ENCODE measurements at places on chromosomes 1 and 21.

DNA sequence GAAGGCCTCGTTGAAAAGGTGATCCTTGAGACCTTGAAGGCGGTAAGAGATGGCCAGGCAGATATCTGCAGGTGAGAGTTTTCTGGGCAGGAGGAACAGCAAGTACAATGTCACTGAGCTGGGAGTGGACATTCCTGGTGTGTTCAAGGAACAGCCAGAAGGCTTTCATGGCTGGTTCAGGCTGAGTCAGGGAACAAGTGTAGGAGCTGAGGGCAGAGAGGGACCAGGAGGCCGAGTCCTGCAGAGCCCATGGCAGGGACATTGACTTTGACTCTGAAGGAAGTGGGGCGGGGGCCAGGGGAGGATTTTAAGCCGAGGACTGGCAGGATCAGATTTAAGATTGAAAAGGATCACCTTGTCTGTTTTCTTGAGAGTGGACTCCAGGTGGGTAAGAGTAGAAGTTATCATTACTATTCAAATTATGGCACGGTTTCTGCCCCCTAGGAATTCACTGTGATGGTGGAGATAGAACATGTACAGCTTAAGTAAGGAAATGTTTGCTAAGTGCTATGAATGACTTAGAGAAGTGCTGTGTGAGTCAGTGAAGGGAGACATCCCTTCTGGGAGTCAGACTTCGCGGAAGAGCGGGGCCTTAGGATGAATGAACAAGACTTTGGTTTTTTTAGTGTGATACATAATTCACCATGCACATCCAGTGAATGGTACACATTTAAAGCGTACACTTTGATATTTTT is 202.3 kb downstream of the KIF26B start:
- no peak for DNase-seq

DNA sequence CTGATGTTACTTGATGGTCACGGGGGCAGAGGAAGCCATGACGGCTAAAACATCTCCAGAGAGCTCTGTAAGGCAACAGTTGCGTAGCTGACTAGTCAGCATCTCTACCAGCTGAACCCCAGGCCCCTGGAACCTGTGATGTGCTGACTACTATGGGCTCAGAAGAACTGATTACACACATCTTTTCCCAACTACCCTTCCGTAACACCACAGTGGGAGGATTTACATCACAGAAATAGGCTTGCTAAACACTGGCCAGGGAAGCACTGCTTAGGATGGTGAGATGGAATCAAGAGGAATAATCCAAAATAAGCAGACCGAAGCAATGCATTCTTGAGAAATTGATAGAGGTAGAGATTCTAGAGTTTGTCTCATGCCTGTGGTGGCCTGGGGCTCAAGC is 122.5 kb downstream of the SMYD2 start:
- DNase-seq, result no peak

DNA sequence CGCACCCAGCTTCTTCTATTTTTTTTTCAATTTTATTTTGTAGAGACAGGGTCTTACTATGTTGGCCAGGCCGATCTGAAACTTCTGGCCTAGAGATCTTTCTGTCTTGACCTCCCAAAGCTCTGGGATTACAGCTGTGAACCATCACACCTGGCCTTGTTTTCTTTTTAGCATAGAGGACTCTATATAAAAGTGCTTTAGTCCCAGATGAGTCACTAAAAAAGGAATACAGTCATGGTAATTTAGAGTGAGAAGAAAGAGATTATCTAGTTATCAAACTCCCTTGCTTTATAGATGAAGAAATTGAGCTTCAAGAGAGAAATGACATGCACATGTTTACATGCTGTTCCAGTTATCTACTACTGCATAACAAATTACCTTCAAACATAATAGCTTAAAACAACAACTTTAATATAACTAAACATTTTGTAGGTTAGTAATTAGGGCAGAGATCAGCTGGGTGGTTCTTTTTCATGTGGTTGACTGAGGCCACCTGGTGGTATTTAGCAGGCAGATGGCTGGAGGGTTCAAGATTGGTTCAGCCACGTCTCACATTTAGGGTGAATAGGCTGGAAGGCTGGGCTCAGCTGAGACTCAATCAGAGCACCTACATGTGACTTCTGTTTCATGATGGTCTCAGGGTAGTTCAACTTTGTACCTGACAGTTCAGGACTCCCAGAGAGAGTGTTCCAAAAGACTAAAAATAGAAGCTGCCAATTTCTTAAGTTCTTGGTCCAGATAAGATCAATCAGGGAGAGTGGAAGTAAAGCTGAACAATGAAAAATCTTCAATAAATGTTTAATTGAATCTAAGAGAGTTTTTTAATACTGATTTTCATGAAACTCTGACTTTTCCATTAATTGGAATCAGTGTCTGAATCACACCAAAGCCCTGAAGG is 16.9 kb upstream of the MTF2 start:
- DNase-seq, result peak; percentile 44

GRCh38 chr1:2313651-2314261 is 77.6 kb downstream of the MORN1 start:
- no peak for DNase-seq

DNA sequence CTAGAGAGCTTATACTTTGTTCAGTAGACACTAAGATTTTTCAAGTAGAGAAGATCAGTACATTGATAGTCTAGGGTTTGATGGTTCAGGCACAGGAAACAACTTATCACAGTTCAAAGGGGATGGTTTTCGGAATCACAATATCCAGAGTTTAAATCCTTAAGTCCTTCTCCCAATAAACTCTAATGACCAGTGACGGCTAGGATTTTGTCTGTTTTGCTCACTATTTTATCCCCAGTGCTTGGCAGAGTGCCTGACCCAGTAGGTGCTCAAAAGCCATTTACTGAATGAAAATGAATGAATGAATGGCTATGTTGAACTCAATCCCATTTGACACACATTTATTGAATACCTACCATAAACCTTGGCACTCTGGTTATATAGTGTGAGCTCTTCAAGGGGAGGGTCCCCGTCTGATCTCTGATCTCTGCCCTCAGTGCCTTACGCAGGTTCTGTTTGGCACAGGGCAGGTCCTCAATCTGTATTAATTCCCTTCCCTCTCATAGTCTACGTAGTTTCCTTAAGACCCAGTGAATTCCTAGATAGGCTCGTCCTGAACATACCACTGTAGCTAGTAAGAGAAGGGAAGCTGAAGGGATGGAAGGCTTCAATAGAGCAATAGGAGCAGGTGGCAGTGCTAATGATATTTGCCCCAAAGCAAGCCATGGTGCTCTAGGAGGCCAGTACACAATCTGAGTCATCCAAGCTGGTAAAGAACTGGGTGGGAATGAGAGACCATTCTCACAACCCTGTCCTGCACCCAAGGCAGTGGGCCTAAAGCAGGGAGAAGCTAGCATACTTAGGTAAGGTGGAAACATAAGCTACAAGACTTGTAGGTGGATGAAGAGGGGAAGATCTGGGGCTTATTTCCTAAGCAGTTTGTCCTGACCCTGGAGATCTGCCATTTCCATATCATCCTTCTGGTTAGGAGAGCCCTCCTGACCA is 53.4 kb downstream of the DMAP1 start:
- no peak for DNase-seq

DNA sequence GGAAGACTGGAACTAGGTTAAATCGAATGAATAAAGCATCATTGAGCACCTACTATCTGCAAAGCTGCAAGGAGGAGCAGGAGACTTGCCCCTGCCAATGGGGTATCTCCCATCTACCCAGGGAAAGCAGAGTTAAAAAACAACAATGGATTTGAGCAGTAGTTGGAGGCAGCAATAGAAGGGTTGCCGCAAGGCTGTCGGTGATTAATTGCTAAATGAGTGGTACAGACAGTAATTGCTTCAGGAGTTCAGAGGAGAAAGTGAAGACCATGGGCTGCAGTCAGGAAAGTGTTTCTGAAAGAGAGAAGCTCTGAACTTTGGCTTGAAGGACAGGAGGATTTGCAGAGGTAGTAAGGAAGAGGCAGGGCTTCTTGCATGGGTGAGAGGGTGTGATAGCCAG is 152.9 kb downstream of the ACTL8 start:
- no peak for DNase-seq

DNA sequence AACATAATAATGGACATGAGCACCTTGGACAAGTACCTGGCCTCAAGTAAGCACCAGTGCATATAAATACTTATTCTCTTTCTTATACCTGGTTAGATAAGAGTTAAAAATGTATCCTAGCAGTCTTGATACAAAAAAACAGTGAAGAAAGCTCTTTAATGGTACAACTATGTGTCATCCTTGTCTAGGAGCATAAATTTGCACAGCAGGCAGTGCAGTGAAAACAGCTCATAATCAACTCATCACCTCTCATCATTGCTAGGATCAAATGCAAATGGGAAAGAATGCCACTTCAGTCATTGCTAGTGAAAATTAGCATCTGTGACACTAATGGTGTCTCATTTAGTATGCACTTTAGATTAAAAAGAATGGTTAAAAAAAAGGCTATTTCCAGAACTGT is 7.6 kb downstream of the SAMSN1 start:
- no peak for DNase-seq

GRCh38 chr1:92326681-92327080 is 27.8 kb downstream of the RPAP2 start:
- DNase-seq, result no peak

GRCh38 chr1:67855444-67855843 is 22.2 kb upstream of the GNG12 start:
- DNase-seq, result no peak

- no peak for DNase-seq
Measured at GRCh38 chr1:99533909-99534637, 111.8 kb upstream of the PALMD start.

DNA sequence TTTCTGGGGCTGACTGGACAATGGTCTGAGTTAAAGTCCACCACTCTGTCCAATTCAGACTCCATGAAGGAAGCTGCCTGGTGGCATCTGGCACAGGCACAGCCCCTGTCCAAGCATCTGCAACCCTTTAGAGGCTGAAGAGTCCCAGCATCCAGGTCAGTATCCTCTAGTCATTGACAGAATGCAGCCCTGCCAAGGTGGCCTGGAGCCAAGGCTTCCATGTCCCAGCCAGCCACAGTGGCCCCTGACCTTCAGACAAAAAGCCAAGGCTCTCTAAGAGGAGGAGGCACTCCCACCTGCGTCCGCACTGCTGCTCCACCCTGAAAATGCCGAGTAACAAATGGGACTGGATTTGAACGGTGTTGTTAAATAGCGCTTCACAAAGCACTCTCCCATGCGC is 49.4 kb downstream of the KCNN3 start:
- DNase-seq, result no peak

DNA sequence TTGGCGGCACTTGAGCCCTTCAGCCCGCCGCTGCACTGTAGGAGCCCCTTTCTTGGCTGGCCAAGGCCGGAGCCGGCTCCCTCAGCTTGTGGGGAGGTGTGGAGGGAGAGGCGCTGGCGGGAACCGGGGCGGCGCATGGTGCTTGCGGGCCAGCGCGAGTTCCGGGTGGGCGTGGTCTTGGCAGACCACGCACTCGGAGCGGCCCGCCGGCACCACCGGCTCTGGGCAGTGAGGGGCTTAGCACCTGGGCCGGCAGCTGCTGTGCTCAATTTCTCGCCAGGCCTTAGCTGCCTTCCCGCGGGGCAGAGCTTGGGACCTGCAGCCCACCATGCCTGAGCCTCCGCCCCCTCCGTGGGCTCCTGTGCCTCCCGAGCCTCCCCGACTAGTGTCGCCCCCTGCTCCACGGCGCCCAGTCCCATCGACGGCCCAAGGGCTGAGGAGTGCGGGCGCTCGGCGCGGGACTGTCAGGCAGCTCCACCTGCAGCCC is 673.7 kb upstream of the BRINP3 start:
- no peak for DNase-seq

GRCh38 chr1:47030170-47030805 is 6.8 kb downstream of the CYP4X1 start:
- DNase-seq, result no peak

DNA sequence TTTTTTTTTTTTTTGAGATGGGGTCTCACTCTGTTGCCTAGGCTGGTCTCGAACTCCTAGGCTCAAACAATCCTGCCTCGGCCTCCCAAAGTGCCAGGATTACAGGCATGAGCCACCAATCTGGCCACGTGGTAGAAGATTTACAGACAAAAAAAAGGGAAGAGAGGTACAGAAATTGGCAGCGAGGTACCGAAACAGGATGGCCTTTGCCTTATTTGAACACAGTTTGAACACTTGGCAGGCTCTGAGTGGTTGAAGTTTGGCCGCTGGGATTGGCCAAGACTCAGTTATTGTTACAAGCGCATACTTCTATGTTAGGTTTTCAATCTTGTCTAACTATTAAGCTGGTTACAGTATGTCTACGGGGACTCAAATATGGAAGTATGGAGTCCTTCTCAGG is 6.2 kb upstream of the AADACL4 start:
- no peak for DNase-seq

Data from astrocyte of the hippocampus (primary cell).